ENCODE measurements at places on chromosomes 3 and 15.

- no peak for DNase-seq
These were observed 131.6 kb upstream of the RASGRP1 start for GRCh38 chr15:38696109-38696727.

GRCh38 chr3:14885307-14885706, 62.1 kb upstream of the NR2C2 start:
- DNase-seq, result no peak

DNA sequence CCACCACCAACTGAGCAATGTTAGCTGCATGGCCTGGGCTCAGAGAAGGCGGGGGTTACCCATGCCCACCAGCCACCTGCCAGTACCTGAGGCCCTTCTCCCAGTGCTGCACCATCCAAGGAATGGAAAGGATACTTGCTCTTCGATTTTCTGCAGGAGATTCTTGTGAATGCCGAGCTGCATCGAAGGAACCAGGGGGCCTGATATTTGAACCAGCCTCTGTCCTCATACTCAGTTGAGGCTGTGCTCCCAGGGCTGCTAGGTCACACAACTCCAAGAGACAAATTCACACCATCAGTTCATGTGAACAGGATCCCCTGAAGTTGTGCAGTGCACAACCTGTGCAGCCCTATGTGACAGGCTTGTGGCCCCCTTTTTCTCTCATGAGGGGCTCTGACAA, 18.0 kb downstream of the PLA2G4F start:
- DNase-seq, result no peak

DNA sequence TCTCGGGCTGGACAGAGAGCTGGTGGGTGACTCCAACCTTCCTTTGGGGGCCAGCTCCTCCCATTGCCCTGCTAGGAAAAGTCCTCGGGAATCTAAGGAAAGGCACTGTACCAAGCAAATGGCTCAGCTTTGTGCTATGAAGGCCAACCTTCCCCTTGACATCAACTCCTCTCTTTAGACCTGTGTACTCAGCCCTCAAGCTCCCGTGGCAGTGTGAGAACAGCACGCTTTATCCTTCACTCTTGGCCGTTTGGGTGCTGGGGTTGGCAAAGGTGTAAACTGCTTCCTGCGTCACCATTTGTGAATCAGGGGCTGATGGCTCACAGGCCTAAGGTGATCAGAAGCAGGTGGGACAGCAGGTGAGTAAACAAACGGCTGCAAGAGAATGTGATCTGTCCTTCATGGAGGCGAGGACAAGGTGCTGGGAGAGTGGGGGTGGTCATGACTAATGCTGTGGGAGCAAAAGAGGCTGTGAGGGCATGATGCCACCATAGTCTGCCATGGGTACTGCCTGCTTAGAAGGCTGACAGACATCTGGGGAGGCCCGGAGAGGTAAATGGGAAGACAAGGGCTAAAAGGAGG, 165.2 kb upstream of the TPM1 start:
- DNase-seq, result no peak

- peak; percentile 45 for DNase-seq
These were observed 6.5 kb downstream of the PLXNB1 start for GRCh38 chr3:48423241-48423882.

DNA sequence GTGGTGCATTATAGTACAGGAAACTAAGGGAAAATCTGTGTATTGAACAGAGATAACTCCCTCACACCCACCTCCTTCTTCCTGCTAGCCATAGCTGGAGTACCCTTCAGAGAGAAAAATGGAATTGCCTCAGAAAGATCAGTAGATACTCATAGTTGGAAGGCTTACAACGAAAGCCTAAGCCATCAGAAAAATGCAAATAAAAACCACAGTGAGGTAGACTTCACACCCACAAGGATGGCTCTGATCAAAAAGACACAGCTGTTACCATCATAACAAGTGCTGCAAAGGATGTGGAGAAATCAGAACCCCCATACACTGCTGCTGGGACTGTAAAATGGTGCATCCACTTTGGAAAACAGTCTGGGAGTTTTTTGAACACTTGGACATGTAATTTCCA, 7.4 kb upstream of the DLG1 start:
- DNase-seq, result no peak

Measured in hippocampal formation (tissue), 2 donors.